ENCODE measurements at places on chromosomes 6 and 20. TPM values are rescaled to one million over a fixed set of nuclear protein-coding genes. Genes with fewer than 3 reads are reported as not detected.

The ANKRD66 gene
- not detected for total RNA-seq

The HSPA1L gene
- total RNA-seq = 0.97 TPM

The HLA-F gene
- total RNA-seq = 42.2 TPM

The C20orf141 gene
- 0.32 TPM for total RNA-seq

The NFATC2 gene
- under 0.01 TPM for total RNA-seq

The C20orf144 gene
- total RNA-seq = under 0.01 TPM

The LAMA2 gene
- 40.2 TPM for total RNA-seq

The BNIP5 gene
- not detected for total RNA-seq

The PSORS1C2 gene
- not detected for total RNA-seq

The CST5 gene
- total RNA-seq = not detected

The VSX1 gene
- not detected for total RNA-seq

The SLC52A3 gene
- not detected for total RNA-seq
